Cerebellar nuclear complex (tissue), 1 donor: ENCODE measurements at places on chromosomes 2 and 18.

DNA sequence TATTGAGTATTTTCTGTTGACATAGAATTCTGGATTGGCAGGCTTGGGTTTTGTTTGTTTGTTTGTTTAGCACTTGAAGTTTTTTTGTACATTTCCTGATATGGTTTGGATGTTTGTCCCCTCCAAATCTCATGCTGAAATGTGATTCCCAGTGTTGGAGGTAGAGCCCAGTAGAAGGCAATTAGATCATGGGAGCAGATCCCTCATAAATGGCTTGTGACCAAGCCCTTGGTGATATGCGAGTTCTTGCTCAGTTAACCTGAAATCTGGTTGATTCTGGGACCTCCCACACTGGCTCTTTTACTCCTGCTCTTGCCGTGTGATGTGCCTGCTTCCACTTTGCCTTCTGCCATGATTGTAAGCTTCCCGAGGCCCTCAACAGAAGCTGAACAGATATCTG lies 98.0 kb downstream of the PTPN4 start:
- DNase-seq = no peak

DNA sequence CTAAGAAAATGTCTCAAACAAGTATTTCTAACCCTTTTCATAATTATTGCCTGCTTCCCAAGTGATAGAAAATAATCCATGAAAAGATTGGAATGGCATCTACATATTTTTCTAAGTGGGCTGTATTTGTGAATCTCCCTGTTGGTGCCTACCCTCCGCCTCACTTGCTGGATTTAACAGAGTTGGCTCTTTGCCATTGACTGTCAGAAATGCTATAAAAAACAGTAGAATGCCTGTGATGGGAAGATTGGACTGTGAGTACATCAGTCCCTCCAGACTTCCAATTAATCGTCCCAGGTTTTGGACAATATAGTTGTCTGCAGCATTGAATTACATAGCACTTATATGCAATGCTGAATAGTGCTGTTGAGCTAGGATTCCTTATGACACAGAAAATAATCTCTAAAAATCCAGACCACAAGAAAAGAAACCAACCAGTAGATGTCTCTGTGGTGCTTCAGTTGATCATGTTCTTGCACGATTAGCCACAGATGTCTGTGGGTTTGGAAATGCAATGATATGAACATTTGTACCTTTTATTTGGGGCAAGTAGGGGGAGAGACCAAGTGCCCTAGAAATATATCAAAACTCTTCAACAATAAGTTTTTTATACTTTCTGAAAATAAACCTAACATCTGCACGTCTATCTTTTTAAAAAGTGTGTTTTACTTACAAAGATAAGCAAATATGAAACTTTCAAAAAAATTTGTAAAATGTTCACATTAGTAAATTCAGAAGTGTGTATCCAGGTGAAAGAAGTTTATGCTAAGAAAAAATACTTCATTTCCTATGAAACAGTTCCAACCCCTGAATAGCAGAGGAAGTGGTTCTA lies 88.5 kb downstream of the DYNAP start:
- DNase-seq = no peak

- DNase-seq = no peak
These were observed 51.5 kb upstream of the DCC start for GRCh38 chr18:52288403-52289004.

- DNase-seq = no peak
These were observed 5.0 kb downstream of the CAB39 start for GRCh38 chr2:230717600-230717999.
